Posterior vena cava (tissue), 2 donors: ENCODE measurements at places on chromosomes 1 and 21. TPM values are rescaled to one million over a fixed set of nuclear protein-coding genes. Genes with fewer than 3 reads are reported as not detected.

Gene RCSD1
- 15.2 TPM for total RNA-seq

Gene TMEM269
- total RNA-seq, result not detected

Gene SLC35F3
- not detected for total RNA-seq

DNA sequence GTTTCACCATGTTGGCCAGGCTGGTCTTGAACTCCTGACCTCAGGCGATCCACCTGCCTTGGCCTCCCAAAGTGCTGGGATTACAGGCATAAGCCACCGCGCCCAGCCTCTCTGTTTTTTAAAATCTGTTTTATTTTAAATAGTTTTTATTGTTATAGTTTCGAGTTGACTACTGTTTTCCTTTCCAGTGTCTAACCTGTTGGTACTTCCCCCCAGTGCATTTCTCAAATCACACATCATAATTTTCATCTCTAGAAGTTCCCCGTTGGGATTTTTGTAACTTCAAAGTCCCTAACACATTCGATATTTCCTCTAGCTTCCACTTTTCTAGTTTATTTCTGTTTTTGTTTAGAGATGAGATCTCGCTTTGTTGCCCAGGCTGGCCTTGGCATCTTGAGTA, 7.5 kb downstream of the HES4 start:
- DNase-seq, result no peak

DNA sequence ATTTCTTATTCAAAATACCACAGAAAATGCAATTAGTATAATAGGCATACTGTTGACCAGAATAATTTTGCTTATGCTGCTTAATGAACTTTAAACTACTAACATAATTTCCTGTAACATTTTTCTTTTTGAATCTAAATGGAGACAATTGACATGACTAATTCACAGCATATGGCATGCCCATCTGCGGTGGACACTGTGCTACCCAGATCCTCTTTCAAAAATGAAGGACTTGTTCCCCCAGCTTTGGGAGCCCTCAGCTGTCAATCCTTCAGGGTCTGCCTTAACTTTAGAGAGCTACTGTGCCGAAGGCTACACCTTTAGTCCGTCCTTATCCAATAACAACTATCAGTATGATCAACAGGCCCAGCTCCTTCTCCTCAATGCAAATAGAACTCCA, 789.0 kb downstream of the PLA2G4A start:
- no peak for DNase-seq

DNA sequence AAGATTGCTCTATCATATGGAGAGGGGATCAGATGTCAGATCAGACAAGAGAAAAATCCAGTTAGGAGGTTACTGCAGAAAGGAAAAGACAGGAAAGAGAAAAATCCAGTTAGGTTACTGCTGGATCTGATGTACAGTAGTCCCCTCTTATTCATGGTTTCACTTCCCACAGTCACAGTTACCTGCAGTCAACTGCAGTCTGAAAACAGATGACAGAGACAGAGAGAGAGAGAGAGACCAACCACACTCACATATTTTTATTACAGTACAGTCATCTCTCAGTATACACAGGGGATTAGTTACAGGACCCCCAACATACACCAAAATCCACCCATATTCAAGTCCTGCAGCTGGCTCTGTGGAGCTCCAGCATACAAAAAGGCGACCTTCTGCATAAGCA, 29.3 kb downstream of the NUP133 start:
- DNase-seq, result no peak

DNA sequence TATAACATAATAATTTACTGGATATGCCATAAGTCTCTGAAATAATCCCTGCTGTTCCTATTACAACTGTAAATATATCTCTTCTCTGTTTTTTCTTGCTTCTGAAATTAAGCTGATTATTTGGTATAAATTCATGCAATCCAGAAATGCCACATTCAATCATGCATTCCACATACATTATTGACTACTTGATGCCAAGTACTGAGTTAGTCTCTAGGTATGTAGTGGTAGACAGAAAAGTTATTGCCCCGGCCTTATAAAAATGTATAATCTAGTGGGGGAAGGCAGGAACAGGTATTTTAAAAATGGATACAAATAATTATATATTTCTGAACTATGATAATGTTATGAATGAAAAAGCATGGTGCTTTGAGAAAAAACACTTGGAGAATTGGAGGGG, 338.6 kb upstream of the SNX7 start:
- no peak for DNase-seq

DNA sequence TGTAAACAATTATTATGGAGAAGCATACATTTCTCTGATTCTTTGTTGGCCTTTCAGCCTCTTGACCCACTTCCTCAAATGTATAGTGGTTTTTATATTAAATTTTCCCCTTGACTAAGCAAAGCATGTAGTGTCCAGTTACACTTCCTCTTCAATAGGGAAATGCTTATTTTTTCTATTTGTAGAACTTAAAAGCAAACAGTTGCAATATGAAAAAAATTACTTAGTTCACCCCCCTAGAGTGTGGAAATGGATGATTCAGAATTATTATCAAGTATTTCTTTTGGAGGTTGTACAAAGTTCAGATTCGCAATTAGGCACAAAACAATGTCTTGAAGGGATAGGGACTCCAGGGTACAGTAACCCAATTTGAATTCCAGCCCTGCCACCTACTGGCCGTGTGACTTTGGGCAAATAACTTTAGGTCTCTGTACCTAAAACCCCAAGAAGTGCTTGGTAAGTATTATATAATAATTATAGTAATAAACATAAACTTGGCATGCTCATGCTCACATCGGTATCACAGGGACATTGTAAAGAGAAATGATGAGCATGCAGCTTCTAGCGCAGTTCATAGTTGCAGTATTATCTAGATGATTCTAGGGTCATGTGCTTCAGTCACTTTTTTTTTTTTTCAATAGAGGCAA, 28.6 kb upstream of the IFNGR2 start:
- DNase-seq, result no peak

DNA sequence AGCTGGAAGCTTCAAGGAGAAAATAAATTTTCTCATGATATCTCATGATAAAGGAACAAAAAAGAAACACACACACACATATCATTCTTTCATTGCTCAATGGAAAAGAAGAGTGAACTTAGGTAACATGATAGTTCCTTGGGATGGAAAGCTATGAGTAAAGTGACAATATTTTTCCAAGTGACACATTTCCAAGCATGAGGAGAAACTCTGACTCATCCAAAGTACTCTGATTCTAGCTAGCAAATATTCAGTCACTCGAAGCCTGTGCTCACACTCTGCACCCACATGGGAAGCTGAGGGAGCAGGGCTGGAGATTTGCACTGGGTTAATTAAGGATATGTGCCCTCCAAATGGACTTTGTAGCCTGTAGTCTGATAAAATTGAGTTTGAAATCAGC, 222.4 kb downstream of the LRRC40 start:
- no peak for DNase-seq

- DNase-seq, result no peak
Measured at GRCh38 chr1:245585252-245585959, 430.6 kb downstream of the KIF26B start.

- no peak for DNase-seq
Measured at GRCh38 chr1:158159597-158159996, 21.1 kb upstream of the CD1D start.

DNA sequence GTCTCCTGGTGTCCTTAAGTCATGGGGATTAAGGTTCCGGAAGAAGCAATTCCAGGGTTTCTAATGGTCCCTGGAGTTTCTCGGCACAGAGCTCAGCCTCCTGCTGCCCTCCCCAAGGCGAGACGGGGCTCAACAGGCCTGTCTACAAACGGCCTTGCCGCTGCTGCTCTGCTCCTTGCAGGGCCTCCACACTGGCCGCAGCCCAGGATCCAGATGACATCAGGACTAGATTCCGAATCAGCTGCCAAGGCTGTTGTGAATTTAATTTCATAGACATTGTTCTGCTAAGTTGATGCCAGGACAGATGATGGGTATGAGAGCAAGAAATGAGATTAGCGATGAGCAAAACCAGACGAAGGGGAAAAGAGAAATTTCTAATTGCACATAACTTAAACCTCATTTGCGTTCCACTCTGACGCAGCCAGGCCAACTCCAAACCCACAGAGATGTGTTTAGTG, 103.6 kb upstream of the BACE2 start:
- DNase-seq, result no peak

GRCh38 chr1:157170677-157171515, 32.7 kb upstream of the ETV3 start:
- DNase-seq, result no peak

- DNase-seq, result no peak
Measured at GRCh38 chr1:156226116-156226538, 13.3 kb downstream of the PMF1 start.
